ENCODE measurements at places on chromosomes 4 and X.

DNA sequence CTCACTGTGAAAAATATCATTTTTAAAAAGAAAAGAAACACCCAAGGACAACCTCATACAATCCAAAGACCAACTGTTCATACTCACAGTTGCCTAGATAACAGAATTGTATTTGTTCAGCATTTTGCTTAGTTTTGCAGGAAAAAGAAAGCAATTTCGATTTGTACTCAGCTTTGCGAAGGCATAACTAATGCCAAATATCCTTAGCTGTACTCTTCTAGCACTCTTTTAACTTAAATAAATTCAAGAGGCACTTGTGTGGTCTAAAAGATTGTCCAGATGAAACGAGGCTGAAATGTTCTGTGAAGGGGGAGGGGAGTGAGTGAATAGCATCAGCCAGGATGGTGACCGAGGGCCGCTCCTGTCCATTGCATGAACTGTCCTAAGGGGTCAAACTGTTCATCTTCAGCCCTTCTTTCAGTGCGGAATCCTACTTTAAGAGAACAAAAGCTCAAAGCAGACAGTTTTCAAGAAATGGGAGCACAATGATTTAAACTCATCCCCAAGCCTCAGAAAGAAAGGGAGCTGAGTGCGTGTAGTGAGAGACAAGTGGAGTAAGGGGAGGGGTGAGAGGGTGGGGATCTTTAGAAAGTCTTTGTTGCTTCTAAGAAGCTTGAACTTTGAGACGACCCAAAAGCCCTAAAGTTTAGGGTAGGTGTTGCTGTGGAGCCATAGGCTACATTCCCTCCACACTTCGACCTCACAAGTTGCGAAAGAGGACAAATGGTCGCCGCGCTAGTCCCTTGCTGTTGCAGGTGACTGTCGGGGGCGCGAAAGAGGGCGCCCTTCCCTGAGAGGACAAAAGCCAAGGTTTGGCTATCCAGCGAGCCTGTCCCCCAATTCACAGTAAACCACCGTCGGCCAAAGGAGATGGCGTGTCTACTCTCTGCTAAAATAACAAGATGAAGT is 4.0 kb upstream of the NEUROG2 start:
- DNase-seq = no peak

DNA sequence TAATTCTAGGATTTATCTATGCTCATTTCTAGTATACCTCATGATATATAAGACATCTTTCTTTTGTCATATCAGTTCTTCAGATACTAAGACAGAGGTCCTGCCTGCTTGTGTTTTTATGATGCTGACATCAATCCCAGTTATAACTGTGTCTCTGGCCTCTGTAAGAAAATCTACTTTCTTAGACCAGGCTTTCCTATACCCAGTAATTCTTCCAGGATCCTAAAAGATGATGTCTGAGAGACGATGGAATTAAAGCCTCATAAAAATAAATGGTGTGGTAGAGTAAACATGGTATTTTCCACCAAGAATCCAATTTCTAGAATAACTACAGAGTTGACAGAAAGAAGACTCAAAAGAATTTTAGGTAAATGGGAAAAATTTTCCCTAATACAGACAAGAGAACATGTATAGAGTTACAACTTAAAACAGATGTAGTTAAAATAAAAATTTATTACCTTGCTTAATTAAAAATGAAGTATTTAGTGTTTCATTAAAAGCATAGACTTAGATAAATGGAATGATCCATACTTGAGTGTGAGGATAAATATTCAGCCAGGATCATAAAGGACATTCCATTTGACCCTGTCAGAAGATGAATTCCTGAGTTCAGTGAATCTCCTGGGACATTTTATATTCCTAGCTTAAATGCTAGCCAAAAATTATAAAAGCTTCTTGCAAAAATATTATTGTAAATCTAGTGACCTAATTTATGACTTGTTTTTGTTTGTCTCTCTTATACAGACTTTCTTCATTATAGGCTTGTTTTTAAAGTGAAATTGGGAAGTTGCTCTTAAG is 137.4 kb downstream of the PDLIM5 start:
- no peak for DNase-seq

DNA sequence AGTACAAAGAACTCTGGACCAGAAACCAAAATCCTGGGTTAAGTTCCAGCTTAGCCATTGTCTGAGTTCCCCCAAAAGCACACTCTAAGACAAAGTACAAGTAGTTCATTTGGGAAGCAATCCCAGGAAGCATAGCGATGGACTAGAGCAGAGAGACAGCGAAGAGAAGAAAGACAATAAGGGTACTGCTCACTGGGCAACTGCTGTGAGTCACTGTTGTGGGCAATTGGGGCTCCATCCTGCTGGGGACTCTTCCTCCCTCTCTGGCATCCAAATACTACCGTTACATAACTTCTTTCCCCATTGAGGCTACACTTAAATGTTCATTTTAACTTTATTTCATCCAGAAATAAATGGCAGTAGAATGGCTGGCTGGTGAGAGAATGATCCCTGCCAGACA is 14.1 kb downstream of the SRPX start:
- DNase-seq = no peak

GRCh38 chrX:120536061-120536460 is 24.7 kb downstream of the CUL4B start:
- DNase-seq = no peak

DNA sequence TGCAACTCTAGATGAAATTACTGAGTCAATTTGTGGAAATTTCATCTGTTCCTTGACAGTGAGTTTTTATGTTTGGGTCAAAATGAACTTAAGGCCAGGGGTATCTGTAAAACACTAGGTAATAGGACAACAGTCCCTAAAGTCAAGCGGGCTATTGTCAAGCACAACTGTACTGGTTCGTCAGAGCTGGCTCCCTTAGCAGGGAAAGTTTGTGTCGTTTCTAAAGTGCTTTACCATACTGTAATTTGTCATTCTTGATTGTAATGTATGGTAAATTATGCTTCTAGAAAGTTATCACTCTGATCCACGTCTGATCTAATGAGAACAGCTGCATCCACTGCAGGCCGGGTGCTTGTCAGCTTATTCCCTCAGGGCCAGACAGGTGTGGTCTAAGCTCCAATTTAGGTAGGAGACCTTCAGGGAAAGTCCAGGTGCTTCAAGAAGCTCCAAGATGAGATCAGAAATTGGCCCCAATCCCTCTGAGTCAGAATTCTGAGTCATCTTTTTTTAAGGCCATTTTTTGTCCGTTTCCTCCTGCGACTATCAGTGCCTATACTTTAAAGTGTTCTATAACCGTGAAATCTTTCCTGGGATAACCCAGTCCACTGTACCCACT is 92.2 kb downstream of the PALLD start:
- no peak for DNase-seq

DNA sequence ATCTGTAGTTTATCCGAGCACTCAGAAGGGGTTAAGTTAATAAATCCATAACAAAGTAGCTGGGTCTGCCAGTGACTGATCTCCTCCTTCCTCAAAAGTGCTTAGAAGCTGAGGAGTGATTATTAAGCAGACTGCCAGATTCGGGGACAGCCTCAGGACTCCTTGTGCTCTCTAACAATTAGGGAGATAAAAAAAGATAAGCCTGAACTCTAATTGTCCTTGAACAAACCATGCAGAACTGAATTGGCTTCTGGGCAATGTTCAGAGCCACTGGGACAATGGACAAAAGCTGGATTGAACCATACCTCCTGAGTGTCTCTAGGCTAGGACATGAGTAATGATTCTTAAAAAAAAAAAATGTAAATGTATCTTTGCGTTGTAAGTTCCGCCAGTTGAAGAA is 22.7 kb upstream of the GRPR start:
- DNase-seq = no peak

GRCh38 chr4:15809466-15809865 is 31.3 kb downstream of the CD38 start:
- DNase-seq = no peak

DNA sequence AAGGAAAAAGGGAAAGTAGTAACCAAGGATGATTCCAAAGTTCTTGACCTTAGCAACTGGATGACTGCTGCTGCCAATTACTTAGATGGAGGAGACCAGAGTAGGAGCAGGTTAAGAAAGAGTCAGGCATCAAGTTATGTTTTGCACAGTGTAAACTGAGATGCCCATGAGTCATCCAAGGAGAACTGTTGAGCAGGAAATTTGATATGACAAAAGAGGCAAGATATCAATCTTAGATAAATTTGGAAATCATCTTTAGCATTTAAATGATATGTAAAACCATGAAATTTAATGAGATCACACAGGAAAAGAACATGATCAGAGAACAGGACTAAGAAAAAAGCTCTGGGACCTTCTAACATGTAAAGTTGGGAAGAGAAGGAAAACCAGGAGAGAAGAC is 361.3 kb downstream of the OPHN1 start:
- DNase-seq = no peak

DNA sequence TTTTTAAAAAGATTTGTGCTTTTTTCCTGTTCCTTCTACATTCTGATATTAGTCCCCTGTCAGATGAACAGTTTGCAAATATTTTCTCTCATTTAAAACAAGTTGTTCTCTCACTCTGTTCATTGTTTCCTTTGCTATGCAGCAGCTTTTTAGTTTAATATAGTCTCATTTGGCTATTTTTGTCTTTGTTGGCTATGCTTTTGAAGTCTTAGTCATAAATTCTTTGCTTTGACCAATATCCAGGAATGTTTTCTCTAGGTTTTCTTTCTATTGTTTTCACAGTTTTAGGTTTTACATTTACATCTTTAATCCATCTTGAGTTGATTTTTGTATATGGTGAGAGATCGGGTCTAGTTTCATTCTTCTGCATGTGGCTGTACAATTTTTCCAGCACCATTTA is 136.8 kb downstream of the TET2 start:
- no peak for DNase-seq

GRCh38 chrX:155896512-155896911 is 15.4 kb downstream of the VAMP7 start:
- DNase-seq = no peak

DNA sequence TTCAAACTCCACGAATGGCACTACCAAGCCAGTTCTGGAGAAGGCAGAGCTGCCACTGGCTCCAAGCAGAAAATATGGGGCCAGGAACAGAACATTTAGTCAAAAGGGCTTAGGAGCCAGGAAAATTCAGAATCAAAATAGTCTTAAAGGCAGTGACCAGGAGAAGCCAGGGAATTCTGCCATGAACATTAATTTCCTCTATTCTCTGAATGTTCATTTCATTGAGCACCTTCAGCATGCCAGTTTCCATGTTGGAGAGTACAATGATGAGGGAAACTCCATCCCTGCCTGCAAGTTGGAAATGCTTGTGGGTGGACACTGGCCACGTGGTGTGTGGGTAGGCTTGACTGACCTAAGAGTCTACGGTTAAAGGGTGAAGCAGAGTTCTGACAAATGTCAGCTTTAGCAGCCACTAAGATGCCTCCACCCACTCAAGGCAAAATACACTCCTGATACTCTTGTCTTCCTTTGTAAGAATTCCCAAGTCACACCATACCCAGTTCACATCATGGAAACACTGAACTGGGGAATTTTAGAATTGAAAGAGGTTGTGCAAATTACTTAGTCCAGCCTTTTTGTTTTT is 190.1 kb upstream of the C1QTNF7 start:
- DNase-seq = no peak

DNA sequence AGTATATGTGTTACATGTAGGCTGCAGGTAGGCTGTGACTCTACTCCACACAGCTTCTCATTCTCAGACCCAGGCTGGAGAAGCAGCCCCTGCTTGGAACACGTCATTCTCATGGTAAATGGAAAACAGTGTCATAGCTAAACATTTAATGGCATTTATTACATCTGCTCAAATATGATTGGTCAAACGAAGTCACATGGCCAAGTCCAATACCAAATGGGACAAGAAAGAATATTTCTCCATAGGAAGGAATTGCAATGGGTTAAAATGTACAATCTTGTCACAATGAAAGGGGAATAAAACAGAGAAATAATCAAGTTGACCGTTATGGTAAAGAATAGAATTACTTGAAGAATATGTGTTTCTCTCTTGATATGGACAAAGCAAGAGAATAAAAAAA is 198.6 kb downstream of the ANAPC10 start:
- no peak for DNase-seq

GRCh38 chrX:19682712-19683331 is 167.5 kb upstream of the MAP3K15 start:
- DNase-seq = no peak

GRCh38 chrX:74023203-74023602 is 280.8 kb upstream of the ZCCHC13 start:
- DNase-seq = no peak

- DNase-seq = no peak
Measured at GRCh38 chr4:141497627-141498026, 138.8 kb upstream of the IL15 start.

DNA sequence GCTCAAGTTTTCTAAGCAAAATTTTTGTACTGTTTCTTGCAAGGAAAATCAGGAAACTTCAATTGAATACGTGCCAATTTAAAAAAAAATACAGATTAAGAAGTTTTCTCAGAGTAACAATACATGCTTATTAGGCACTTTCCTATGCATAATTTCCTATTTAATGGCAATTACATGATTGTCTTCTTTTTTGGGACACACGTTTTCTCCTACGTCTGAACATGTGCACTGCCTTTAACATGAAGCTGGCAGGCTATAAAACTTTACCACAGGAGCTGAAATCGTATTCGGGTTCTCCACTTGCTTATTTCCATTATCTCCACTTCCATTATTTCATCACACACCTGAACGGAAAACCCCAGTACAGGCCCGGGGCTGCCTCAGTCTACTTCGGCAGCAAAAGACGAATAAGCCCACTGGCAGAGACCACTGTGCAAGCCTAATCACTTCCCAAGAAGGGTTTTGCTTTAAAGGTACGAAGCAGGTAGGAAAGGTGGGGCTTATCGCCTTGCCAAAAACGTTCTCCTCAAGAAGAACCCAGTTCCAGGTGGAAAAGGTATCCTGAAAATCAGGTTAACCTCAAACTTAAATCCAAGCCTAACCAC is 575 bp downstream of the RCHY1 start:
- no peak for DNase-seq

DNA sequence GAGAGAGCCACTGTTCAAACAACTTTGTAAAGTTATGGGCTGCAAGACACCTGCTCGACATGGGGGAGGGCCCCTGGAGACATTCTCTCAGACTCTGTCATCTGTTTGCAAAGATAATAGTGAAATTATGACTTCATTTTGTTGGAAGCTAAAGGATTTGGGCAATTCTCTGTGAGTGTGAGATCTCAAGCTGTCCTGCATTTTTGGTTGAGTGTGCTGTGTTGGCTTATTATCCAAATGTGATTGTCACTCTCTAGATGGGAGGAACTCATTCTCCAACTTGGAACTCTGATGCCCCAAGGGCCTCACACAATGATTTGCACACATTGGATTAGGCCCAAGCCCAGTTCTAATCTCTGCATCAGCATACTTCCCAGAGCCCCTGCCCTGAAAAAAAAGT is 63.7 kb downstream of the STK32B start:
- no peak for DNase-seq
